Stimulated activated CD8-positive, alpha-beta memory T cell treated with anti-CD3 and anti-CD28 coated beads, Interleukin-15, amount 100 ng/mL, for 48 hours (primary cell): ENCODE measurements at places on chromosomes 2 and 18.

DNA sequence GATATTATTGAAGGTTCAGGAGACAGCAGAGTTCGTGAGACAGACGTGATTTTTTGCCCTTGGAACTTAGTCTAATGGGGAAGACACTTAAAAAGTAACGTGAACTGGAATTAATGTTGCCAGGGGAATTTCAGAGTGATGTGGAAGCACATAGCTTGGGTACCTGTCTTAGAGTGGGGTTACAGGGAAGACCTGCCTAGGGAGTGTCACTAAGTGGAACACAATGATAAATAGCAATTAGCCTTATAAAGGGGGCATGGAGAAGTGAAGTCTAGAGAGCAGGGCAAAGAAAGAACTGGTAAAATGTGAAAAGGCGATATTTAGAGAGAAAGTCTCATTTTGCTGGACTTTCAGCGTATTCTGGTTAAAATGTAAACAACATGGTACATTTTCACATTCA is 306.0 kb upstream of the TCF4 start:
- DNase-seq: no peak

DNA sequence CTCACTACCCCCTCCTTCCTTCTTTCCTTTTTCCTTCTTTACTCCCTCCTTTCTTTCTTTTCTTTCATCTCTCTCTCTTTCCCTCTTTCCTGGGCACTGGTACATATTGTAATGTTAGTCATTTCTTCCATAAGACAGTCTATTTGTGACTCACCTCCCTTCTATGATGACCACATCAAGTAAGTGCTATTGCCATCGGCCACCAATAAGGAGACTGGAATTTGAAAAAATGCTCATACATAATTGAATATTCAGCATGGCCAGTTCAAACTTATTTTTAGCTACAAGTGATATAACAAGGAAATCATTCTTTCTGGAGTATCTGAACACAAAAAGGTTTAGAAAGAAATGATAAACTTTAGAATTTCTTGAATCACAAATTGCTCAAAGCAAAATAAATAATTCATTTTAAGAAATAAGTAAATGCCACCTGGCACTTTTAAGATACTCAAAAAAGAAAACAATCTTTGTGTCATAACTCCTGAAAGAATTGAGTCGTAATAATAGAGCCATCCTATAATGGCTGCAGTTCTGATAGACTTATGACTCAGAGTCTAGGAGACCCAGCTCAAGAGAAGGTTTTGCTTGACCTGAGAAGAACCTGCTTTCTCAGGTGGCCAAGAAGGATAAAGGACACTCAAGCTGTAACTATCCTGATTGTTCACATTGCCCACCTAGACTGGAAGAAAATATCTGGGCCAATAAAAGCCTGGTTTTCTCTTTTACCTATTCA is 51.6 kb upstream of the CCBE1 start:
- DNase-seq: no peak

GRCh38 chr2:218727502-218728165 is 17.0 kb downstream of the TTLL4 start:
- DNase-seq: no peak

- no peak for DNase-seq
These were observed 214.7 kb downstream of the CYP26B1 start for GRCh38 chr2:71932780-71933466.

DNA sequence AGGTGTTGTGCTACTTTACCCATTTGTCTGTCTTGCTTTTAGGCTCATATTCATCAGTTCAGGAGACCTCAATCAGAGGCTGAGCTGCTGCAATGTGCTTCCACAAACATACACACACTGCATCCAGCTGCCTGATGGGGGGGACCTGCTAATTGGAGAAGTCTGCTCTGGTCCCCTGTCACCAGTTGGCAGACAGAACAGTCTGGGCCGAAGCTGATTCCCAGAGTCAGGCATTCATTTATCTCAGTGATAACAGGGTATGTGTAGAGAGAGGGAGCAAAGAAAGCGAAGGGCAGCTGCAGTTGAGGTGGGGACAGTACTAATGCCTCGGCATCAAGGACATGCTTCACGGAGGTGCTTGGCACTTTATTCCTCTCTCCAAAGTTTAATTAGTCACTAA is 584.3 kb upstream of the PIK3C3 start:
- DNase-seq: no peak

DNA sequence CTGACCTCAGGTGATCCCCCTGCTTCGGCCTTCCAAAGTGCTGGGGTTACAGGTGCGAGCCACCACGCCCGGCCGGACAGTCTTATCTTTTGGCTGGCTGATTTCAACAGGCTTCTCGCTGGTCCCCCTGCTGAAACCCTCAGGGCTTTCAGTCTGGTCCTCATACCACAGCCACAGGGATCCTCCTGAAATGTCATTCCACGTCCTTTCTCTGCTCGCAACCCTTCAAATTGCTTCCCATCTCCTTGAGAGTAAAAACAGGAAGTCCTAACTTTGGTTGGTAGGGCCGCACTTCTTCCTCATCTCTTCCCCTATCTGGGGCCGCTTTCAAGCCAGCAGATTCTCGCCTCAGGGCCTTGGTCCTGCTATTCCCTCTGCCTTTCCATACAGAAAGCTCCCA is 1.4 kb upstream of the CAB39 start:
- DNase-seq: no peak

DNA sequence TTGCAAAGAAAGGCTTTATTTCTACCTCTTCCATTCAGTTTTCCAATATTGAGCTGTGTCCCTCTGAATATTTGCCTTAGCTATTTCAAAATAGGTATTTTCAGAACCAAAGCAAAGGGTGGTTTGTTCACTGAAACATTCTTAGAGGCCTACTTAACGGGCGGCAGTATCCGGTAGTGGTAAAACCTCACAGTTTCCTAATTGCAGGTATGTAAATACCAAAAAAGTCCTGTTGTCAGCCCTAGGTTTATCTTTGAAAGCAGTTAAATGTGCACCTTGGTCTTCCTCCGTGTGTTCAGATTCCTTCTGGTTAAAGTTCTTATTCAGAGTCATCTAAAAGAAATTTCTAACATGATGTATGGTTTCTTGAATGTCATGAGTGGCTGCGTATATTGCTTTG is 38.9 kb downstream of the CCNT2 start:
- DNase-seq: no peak

GRCh38 chr2:128347701-128348539 is 29.3 kb upstream of the HS6ST1 start:
- no peak for DNase-seq

GRCh38 chr2:128026448-128027277 is 1.2 kb downstream of the SAP130 start:
- DNase-seq: no peak
